Naive thymus-derived CD8-positive, alpha-beta T cell (primary cell): ENCODE measurements at places on chromosomes 7 and 10.

GRCh38 chr7:7812112-7812511, 93.7 kb upstream of the RPA3 start:
- DNase-seq, result no peak

DNA sequence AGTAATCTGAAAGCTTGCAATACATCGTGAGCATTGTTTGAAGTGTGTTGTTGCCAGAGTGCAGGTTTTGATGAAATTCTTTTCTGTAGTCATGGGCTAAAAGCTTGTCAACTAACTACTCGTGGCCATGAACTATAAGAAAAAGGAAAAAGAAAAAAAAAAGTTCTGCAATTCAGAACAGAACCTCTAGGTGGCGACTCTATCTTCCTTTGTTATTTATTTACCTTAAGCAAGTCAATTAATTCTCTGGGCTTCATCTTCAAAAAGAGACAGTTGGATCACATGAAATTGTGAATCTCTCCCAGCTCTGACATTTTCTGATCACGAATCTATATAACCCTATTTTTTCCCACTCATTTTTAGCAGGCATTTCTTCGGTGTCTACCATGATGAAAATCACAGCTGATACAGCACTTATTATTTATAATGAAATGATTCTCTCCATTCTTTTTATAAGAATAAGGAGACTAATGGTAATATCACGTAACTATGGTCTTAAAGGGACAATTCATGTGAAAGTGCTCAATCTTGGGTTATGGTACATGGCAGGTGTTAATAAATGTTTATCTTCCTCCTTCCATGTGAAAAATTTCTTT, 18.8 kb downstream of the TMEM196 start:
- no peak for DNase-seq

DNA sequence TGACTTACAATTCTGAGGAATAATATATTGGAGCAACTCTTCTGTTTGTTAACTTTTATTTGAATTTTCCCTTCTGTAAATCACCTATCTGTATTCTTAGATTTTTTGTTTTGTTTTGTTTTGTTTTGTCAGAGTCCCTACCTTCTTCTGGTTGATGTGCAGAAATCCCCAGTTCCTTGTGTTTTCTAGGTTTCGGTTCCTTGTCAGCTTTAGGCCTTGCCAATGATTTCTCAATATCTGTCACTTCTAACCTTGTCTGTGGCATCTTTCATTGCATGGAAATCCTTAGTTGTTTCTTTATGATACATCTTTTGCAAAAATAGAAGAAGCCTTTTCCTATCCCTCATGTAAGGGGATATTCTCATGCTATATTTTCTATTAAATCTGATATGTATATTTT, 21.7 kb upstream of the ST8SIA6 start:
- no peak for DNase-seq

GRCh38 chr10:110007161-110007700, 553 bp upstream of the ADD3 start:
- no peak for DNase-seq

DNA sequence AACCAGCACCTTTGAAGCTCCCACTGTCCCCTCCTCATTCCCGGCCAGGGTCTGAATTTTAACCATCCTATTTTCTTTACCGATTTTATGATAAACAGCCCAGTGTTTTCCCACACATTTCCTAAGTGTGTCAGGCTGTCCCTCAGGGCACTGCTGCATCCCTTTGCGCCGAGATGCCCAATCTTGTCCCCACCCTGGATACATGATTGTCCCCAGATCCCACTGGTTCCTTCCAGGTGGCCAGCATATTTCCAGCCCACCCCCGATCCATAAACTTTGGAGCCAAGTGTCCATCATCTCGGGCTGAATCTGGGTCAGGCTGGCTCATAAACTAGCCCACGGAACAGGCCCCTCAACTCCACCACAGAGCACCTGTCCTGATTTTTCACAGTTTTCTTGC, 137.2 kb downstream of the CDH23 start:
- DNase-seq, result no peak

- no peak for DNase-seq
Measured at GRCh38 chr10:96831200-96831866, 765 bp upstream of the LCOR start.

DNA sequence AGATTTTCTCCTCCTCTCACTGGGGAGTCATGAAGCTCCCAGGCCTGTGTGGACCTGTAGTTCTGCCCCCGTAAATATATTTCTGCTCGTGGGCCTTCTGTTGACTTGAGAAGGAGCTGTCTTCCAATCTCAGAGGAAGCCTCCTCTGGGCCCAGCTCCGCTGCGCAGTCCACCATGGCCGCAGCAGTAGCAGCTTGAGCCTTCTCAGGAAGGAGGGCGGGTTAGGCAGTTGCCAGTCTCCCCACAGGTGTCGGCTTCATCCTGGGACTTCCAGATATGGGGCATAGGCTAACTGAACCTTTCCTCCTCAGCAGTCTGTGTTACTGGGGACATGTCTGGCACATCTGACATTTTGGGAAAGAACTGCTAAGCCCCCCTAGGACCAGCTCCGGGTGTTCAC, 62.9 kb upstream of the TRIM8 start:
- DNase-seq, result no peak

DNA sequence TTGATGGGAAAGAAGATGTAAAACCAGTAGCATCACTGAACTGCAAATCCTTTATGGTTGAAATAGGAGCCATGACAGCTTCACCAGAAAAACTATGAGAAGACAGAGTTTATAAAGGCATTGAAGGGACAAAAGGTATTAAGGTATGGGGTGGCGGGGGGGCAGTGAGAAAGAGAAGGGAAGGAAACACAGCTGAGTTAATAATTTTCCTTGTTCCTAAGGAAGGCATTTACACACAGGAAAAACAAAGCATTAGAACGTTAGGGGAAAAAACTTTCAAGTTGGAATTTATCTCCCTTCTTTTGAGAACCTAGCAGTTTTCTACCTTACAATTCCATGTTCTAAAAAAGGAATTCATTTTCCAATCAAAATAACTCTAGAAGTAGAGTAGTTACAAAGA, 4.4 kb downstream of the LARP4B start:
- DNase-seq, result no peak

DNA sequence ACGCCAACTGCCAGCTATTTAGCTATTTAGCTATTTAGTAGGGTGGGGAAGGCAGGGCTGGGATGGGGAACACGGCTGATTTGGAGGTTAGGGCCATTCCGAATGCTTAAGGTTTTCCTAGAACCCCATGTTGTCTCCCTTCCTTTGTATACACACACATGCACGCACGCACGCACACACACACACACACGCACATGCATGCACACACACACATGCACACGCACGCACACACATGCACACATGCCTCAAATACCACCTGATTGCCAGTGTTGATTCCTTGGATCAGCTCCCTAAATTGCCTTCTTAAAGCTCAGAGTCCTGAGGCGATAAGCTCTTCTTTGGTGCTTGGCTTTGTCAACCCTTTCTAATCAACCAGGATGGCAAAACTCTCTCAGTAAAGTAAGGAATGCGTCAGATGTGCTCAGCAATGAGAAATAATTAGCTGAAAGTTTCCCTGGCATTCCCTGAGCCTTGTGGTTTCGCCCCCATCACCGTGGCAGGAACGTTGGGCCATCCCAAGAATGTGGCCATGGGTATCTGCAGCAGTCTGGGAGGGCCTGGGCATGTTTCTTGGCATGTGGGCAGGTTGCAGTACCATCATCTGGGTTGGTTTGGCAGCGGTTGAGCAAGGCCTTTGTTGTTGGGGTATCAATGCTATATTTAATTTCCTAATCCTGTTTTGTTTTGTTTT, 305.6 kb downstream of the LRMDA start:
- no peak for DNase-seq

- DNase-seq, result no peak
Measured at GRCh38 chr10:129761981-129762956, 201.8 kb downstream of the EBF3 start.
